ENCODE measurements at places on chromosomes 5 and 9.

DNA sequence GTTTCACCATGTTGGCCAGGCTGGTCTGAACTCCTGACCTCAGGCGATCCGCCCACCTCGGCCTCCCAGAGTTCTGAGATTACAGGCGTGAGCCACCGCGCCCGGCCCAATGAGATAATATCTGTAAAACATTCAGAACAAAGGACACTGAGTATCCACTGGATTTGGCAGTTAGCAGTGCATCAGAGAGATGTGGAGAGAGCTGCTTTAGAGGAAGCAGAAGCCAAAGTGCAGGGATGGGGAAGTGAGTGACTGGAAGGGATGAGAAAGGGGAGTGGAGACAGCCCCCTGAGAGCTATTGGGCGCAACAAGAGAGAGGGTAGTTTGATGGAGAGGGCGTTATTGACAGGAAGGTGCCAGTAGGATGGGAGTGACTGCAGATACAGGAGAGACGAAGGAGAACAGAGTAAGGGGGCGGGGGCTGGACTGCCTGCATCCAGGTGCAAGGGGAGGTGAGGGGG is 157.5 kb upstream of the SHB start:
- DNase-seq: no peak

DNA sequence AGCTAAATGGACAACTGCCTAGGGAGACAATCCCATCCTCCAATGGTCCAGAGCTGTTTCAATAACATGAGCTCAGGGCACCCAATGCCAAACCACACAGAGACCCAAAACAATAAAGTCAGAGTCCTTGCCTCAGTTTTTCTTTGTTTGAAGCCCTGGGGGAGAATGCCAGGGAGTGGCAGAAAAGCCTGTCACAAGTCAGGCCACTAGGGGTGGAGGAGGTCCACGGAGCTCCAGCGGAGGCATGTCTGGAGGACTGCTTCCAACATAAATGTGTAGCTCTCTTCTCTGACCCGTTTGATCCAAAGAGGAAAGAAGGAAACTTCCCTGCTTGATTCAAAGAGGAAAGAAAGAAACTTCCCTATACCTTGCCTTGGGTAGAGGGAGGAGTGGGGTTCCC is 175.3 kb downstream of the HSPA4 start:
- no peak for DNase-seq

- no peak for DNase-seq
Measured at GRCh38 chr5:154298065-154298464, 107.5 kb downstream of the GALNT10 start.

GRCh38 chr9:104658496-104659195 is 35.7 kb upstream of the OR13D1 start:
- no peak for DNase-seq

- no peak for DNase-seq
Measured at GRCh38 chr9:136534366-136534765, 11.5 kb downstream of the NOTCH1 start.

DNA sequence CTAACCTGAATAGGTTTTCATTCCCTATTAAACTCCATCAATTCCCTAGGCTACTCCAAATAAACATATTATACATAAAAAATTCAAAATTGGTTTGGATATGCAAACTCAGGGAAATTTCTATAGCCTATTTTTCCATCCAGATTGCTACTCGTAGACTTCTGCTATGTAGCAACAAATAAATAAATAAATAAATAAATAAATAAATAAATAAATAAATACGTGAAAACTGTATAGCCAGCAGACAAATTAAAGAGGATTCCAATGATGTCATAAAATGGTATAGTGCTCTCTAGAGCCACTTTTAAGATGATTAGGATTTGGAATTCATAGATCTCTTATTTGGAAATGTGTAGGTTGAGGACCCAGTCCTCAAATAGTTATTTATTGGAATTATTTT is 1193.2 kb upstream of the NUDT12 start:
- DNase-seq: no peak

- no peak for DNase-seq
Measured at GRCh38 chr5:73436535-73437100, 12.0 kb downstream of the FOXD1 start.

GRCh38 chr5:179902763-179903158 is 4.9 kb downstream of the TBC1D9B start:
- DNase-seq: no peak

- DNase-seq: no peak
Measured at GRCh38 chr9:133427658-133428348, 5.6 kb downstream of the ADAMTS13 start.

GRCh38 chr5:39137819-39138451 is 63.7 kb upstream of the RICTOR start:
- no peak for DNase-seq

DNA sequence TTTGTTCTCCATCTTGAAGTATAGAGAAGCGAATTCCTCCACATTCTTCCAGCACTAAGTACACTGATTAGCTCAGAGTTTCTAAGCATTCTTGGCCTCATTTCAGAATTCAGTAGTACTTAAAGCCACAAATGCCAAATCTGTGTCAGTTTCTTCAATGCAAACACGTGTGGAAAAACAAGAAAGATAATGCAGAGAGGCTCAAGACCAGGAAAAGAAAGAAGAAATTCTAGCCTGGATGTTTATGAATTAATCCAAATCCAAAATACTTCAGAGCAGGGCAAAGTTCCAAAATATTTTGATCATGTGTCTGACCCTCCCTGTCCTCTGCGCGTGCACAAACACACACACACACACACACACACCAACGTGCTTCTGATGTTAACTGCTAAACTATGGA is 457.6 kb downstream of the SLCO4C1 start:
- DNase-seq: no peak

DNA sequence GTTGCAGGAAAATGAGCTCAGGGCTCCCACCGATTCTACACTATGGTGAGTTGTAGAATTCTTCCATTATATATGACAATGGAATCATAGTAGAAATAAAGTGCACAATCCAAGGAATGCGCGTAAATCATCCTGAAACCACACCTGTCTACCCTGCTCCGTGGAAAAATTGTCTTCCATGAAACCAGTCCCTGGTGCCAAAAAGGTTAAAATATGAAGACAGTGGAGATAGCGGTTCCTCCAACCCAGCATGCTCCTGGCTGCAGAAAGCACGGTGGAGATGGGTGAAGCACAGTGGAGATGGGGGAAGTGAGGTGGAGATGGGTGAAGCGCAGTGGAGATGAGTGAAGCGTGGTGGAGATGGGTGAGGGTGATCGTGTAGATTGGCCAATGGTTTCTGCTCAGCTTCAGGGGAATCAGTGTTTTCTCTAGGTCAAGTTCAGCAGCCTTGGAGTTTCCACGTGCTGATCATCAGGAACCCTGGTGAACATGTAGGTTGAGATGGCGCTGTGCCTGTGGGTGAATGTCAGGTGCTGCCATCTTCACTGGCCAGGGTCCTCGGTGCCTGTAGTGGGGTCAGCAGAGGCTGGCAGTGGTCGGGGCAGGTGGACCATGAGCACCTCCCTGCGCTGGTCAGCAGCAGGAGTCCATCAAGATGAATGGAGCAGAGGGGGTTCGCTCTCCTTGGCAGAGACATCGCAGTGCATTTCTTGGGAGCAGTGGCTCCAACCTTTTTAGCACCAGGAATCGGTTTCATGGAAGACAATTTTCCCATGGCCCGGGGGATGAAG is 20.3 kb downstream of the PAEP start:
- no peak for DNase-seq

DNA sequence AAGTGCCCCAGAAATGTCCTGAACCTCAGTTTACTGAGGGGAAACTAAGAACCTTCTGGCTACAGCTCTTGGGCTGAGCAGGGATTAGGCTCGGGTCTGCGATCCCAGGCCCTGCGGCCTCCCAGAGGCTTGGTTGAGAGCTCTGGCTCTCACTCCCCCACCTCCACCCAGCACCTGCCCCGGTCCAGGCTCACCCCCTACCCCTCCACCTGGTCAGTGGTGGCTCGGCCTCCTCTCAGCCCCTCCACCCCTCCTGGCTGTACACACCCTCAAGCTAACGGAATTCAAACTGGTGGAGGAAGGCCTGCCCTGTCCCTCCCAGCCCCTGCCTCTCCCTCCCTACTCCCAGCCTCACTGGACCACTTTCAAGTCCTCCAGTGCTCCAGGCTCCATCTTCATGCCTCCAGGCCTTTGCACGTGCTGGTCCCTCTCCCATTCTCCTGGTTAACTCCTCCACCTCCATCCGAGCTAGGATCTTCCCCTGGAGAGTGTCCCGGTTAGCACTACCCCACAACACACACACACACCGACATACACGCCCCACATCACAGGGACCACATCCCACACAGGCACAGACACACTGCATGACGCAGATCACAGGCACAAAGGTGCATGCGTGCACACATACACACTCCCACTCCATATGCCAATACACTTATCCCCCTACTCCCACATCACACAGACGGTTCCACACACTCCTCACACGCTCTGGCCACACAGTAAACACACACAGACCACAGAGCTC is 130.9 kb downstream of the C9orf50 start:
- DNase-seq: peak; percentile 56

DNA sequence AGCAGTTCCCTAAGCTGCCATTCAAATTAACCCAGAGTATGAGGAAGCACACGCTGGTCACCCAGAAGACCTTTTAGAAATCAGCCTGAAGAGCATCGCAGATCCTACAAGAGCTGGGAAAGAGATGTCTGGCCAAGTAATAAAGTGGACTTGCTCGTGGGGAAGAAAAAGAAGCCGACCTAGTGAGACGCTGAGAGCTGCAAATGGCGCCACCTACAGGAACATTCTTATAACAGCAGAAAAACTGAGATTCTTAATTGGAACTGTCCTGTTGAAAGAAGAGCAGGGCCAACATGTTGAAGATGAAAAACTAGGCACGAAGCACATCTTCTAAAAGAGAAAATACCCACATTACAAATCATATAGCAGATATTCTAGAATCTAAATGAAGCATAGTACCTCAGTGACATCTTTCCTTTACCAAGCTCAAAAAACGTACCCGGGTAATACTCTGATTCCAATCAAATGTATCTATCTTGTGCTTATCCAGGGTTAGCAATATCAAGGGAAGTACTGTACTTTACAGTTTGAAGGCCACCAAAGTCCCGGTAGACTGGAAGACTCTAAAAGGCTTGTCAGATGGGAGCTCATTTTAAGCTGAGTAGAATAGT is 3.9 kb upstream of the GNAQ start:
- peak; percentile 87 for DNase-seq

DNA sequence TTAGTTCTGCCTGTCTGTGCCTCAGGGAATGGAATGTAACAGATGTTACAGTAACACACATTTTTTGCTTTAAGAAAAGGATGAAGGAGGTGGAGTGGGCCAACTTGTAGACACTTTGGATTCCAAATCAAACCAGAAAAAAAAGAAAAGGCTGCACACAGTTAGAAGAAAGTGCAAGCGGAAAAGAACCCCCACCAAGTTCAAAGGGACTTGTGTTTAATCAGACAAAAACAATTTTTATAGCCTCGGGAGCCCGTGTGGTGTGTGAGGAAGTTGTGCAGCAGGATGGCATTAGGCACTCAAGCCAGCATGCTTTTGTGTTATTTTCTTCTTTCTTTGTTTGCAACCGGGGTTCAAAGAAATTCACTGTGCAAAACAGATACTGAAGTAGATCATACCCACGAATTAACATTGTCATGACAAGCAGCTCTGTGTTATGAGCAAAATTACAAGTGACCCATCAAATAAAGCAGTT is 189.5 kb downstream of the SEMA5A start:
- DNase-seq: no peak

- no peak for DNase-seq
Measured at GRCh38 chr5:135966790-135967189, 12.0 kb upstream of the LECT2 start.

DNA sequence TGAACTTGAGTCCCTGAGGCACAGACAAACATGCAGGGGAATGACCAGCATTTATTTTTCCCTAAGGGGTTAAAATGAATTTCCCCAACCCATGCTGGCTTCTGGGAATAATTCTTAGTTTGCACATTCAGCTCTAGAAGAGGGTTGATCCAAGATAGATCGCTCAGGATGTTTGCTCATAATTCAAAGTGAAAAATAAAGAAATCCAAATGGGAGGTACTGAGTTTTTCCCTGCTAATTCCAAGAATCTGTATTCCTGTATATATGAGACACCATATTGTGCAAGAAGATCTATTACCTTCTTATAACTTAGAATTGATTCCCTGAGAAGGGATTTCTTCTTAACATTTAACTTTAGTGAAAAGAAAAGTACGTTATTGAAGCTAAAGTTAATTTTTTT is 96.2 kb downstream of the VCAN start:
- no peak for DNase-seq

DNA sequence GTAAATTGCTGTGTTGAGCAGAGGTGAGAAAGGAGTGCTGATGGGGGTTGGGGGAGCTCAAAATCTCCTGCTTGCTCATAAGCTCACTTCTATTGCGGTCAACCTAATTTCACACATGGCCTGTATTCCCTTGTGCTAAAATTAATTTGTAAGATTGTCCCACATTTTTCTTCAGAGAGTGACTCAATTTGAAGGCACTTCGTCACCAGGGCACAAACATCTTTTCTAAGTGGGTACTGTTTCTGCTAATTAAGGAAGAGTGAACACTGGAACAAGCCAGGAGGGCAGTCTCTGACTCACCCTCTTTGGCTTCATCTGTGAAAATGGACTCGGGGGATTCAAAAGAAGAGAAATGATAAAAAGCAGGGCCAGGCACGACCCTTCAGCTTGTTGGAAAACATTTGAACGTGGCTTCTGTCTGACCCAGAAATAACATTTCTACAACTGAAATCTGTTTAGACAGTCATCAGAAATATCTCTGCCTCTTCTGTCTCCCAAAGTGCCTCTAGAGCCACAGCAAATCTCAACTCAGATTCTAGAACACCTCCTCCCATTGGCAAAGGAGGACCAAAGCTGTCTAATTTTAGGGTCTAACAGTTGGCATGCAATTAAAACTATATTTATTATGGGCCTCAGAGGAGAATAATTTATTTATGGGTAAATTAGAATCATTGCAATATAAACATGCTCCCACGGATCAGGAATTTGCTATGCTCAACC is 49.8 kb downstream of the FEM1C start:
- DNase-seq: no peak

- DNase-seq: peak; percentile 50
Measured at GRCh38 chr5:150122158-150122510, 33.5 kb downstream of the PDGFRB start.

DNA sequence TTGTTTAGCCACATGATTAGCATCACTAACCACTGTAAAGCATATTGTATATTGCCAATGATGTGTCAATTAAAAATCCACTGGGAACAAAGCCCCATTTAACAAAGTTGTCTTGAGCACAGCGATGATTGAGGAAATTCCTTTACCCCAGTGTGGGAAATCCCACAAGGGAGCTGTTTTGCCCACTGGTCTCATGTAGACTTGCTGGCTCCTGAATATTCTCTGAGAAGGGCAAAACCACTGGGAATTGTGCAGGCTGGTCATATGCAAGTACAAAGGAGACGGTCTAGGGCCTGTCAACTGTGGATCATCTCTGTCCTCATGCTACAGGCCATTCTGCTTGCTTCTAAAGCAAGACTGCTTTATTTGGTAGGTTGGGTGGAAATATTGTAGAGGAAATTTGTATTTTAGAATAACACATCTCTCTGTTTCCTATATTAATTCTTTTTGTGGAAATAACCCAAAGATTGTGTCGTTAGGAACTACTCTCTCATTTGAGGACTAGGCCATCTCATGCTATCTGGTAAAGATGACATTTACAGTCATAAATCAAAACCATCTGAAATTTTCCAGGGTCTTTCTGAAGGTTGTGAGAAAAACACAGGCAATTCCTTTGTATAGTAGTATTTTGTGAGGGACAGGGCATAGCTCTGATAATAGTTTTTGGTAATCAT is 60.2 kb downstream of the PARP8 start:
- DNase-seq: no peak
